Small intestine (tissue), 16 donors: ENCODE measurements at places on chromosomes 4 and X. TPM values are rescaled to one million over a fixed set of nuclear protein-coding genes. Genes with fewer than 3 reads are reported as not detected.
A peak's percentile ranks its signal among the peaks of the same experiment; 100 is the strongest.

DNA sequence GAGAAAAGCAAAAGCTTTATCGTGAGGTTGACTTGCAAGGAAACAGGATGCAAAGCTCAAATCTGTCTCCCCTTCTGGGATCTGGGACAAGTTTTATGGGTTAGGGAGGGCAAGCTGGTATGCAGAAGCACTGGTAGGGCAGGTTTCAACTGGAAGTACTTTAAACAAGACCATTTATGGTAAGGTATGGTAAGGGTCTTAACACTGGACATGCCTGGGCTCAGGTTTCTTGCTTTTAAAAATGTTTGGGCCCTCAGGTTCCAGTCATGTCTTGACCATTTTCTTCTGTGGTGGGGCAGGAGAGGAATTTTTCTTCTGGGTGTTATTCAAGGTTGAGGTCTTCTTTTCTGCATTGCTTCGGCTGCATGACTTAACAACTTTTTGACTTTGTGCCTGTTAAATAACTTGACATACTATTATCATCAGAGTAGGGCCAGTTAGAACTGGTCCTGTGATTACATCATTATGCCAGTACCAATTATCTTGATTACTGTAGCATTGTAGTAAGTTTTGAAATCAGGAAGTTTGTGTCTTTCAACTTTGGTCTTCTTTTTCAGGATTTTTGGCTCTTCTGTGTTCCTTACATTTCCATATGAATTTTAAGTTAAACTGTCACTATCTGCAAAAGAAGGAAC lies 33.7 kb downstream of the CD38 start:
- no peak for DNase-seq

DNA sequence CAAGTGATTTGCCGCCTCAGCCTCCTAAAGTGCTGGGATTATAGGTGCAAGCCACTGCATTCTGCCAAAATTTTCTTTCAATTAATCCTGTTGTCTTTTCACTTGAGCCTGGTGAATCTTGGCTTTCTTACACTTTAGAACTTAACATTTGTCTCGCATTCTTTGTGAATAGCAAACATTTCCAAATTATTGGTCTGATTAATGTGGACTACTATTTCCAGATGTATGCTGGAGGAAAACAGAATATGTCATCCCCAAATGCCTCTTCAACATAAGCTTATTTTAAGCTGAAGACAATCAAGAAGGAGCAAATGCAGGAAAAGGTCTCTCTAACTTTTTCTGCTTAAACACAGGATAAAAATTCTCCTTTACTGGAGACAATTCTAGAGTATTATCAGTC lies 233.4 kb downstream of the PPP4R3C start:
- no peak for DNase-seq

DNA sequence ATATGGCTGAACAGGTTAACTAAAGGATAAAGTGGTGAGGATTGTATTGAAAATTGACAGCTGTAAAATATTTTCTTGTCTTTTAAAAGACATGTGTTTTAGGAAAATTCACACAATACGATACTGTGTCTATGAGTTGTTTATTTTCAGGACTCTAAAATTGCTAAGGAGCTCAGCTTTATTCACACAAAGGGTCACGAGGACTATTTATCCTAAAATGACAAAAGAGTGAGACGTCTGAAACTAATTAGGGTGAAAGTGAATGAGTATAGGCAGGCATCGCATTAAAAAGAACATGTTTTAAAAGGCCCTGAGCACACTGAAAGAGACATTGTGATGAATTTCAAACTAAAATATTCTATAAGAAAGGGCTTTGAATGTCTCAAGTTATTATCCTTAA lies 304.7 kb downstream of the SH2D1A start:
- no peak for DNase-seq

- peak; percentile 76 for DNase-seq
These were observed 7.5 kb upstream of the SLC39A8 start for GRCh38 chr4:102352781-102353180.

- DNase-seq: no peak
These were observed 80.8 kb downstream of the SLC7A11 start for GRCh38 chr4:138161351-138161750.

DNA sequence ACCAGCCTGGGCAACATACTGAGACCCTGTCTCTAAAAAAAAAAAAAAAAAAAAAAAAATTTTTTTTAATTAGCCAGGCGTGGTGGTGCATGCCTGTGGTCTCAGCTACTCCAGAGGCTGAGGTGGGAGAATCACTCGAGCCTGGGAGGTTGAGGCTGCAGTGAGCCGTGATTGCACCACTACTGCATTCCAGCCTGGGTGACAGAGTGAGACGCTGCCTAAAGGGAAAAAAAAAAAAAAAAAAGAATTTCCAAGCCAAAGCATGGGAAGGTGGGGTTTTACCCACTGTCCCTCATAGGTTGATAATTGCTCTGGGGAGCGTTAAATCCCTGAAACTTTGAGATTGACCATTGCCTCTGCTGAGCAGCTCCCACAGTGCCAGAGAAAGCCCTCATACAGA lies 427.5 kb downstream of the BCOR start:
- DNase-seq: no peak

DNA sequence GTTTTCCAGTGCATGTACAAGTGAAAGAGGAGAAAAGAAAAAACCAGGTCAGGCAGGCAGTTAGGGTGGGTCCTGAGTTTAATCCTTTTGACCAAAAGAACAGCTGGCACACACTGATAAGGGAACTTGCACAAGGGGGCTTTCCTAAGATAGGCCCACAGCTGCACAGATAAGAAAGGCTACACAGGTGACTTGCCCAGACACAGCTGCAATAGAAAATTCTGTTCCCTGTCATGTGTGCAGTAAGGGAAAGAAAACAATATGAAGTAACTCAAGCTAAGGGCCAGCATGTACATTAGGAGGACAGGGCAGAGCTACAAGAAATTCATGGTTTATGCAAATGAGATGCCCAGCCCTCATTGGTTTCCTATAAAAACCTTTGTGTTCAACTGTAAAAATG lies 32.9 kb downstream of the LUZP4 start:
- DNase-seq: no peak

DNA sequence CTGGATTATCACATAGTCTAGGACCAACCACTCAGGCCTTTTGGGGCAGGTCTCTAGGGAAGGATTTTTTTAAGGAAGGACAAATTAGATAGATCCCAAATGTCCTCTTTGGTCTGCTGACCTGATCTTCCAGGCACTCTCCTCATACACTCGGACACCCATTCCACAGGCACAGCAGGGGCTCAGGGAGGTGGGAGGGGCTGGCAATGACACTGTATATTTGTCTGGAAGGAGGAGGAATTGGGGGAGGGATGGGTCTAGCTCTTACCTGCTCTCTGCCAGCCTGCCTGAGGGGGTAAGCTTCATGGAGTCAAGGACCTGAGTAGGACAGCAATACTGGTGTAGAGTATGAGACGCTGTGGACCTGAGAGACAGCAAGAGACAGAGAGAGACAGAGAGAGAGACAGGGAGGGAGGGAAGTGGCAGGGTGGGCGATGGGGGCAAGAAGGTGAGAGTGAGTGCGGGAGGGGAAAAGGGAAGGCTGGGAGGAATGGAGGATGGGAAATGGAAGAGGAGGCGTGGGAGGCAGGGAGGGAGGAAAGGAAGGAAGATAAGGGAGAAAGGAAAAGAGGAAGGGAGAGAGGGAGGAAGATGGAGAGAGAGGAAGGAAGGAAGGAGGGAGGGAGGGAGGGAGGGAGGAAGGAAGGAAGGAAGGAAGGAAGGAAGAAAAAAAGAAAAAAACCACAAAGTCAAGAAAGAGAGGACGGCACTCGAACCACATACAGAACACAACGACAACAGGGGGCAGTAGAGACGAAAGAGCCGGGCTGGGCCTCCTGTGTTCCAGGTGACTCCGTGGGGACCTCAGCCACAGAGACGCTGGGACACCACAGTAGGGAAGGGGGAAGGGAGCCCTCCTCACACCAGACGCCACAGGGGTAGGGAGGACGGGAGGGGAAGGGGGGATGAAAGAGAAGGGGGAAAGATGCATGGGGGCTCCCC lies 1.8 kb downstream of the IQSEC2 start:
- peak; percentile 44 for DNase-seq

DNA sequence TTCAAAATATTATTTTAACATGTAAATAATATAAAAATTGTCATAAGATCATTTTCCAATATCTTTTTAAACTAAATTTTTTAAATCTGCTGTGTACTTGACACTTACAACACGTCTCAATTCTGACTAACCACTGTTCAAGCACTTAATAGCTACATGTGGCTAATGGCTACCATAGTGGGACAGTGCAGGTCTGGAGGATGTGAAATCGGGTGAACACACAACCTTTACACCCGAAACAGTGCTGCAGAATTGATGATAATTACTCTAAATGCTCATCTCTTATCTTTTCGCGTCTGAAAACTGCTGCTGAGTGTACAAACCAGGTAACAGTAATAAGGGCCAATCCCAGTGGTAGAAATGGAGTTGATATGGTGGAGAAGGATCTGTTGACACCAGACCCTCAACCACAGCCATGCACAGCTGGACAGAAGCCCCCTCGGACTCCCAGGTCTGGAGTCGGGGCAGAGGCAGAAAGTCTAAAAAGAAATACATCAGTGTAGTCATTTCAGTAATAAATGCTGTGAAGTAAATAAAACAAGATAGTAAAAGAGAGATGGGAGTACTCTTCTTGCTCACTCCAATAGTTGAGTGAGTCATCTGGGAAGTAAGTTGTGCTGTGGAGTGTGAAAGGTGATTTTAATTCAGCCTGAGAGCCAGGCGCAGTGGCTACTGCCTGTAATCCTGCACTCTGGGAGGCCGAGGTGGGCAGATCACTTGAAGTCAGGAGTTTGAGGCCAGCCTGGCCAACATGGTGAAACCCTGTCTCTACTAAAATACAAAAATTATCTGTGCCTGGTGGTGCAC lies 150.0 kb downstream of the CBR4 start:
- DNase-seq: no peak

DNA sequence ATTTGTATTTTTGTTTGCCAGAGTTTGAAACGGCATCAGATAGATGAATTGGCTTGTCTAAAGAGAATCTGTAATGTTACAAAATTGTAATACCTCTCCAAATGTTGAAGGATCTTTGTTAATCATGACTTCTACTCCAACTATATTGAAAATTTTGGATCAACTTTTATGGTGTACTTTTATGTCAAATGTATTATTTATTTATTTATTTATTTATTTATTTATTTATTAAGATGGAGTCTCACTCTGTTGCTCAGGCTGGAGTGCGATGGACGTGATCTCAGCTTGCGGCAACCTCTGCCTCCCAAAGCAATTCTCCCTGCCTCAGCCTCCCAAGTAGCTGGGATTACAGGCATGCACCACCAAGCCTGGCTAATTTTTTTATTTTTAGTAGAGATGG lies 36.0 kb downstream of the RPA4 start:
- DNase-seq: no peak

GRCh38 chr4:170526471-170526870 lies 436.7 kb upstream of the AADAT start:
- no peak for DNase-seq

DNA sequence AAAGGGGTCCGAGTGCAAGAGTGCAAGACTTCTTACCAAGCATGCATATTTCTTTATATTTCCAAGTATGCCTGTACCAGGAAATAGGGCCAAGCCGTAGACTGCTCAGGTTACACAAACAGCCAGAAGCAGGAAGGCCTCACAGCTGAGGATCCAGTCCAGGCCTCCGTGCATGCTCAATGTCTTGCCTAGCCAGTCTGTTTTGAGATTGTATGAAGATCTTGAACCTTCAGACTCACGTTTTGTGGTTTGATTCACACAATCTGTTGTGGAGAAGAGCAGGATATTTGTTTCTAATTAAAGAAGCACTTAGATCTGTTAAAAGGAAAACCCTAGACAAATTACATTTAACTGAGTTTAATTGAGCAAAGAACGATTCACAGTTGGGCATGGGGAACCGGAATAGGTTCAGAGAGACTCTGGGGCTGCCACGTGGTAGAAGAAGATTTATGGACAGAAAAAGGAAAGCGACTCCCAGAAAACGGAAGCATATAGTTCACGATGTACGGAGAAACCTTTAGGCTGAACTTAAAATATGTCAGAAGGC lies 1.2 kb downstream of the MGST2 start:
- peak; percentile 75 for DNase-seq

DNA sequence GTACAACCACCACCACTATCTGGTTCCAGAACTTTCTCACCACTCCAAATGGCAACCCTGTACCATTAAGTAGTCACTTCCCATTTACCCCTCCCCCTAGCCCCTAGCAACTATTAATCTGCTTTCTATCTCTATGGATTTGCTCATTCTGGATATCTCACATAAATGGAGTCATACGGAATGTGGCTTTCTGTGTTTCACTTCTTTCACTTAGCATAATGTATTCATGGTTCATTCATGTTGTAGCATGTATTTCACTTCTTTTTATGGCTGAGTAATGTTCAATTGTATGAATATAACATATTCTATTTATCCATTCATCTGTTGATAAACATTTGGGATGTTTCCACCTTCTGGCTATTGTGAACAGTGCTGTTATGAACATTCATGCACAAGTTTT lies 104.7 kb downstream of the AMMECR1 start:
- DNase-seq: no peak

DNA sequence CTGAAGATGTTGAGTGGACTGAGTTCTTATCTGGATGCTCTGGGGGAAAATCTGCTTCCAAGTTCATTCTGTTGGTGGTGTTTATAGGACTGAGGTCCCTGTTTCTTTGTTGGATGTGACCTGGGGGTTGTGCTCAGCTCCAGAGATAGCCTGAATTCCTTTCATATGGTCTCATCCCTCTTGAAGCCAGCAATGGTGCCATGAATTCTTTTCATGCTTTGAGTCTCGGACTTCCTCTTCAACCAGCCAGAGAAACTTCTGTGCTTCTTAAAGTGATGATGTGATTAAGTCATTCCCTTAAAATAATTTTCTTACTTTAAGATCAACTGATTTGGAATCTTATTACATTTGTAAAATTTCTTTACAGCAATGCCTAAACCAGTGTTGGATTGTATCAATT lies 233.8 kb upstream of the UGT8 start:
- DNase-seq: no peak

GRCh38 chrX:121036137-121036536 lies 11.3 kb upstream of the GLUD2 start:
- no peak for DNase-seq

DNA sequence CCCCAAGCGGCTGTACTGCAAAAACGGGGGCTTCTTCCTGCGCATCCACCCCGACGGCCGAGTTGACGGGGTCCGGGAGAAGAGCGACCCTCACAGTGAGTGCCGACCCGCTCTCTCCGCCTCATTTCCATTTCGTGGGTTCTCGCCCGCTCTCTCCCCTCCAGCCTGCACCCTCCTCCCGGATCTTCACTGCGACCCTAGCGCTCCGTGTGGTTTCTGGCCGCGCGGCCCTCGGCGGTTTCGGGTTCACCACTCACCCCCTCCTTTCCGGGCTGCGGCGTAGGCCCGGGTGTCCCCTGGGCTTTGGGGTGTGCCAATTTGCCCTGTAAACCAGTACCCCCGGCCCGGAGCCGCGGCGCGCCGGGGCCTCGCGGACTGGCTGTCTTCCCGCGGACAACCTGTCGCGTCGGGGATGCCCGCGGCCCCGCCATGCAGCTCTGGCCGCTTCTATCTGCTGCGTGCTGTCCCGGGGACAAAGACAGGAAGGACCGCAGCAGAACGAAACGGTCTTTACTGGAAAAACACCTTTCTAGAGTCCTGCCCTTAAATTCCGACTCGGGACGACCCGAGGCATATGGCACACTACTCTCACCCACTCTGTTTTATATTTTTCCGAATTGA lies 737 bp downstream of the FGF2 start:
- DNase-seq: no peak

DDX53 gene
- not detected for polyA plus RNA-seq

CXCL3 gene
- not detected for polyA plus RNA-seq

P2RY8 gene
- 2.1 TPM for polyA plus RNA-seq

PDCL2 gene
- not detected for polyA plus RNA-seq

GLUD2 gene
- polyA plus RNA-seq: 0.45 TPM

DUSP21 gene
- not detected for polyA plus RNA-seq

GABRG1 gene
- not detected for polyA plus RNA-seq

JCHAIN gene
- 2,753 TPM for polyA plus RNA-seq
